SJSA1 (cell line): ENCODE measurements at places on chromosomes 2 and 18. TPM values are rescaled to one million over a fixed set of nuclear protein-coding genes. Genes with fewer than 3 reads are reported as not detected.

Gene BCL2
- 4.2 and 7.8 TPM in 2 replicates for total RNA-seq

Gene IKZF2
- total RNA-seq: 2.1 and 6.5 TPM in 2 replicates

Gene GATA6
- total RNA-seq: 3.5 and 8.8 TPM in 2 replicates

Gene RAB6C
- not detected in 2 replicates for total RNA-seq

Gene TUBA3E
- total RNA-seq: not detected in 2 replicates

Gene MC4R
- total RNA-seq: not detected in 2 replicates

GRCh38 chr18:9561759-9562158, 52.6 kb downstream of the PPP4R1 start:
- no peaks in the 10 kb centered on the region for H3K4me1 ChIP-seq
- no peak for DNase-seq
- peaks cover 87% of the 10 kb centered on the region for H3K36me3 ChIP-seq
- no peak overlapping the region for H3K4me3 ChIP-seq
- H3K27ac ChIP-seq: no peak overlapping the region

GRCh38 chr18:68604256-68604655, 110.7 kb downstream of the TMX3 start:
- DNase-seq: no peak
- no peak overlapping the region for H3K4me3 ChIP-seq
- H3K27me3 ChIP-seq: no peaks in the 10 kb centered on the region
- H3K36me3 ChIP-seq: no peaks in the 10 kb centered on the region
- H3K4me1 ChIP-seq: no peaks in the 10 kb centered on the region
- H3K27ac ChIP-seq: no peak overlapping the region

GRCh38 chr2:215920244-215921100, 92.9 kb downstream of the MREG start:
- H3K4me3 ChIP-seq: no peak overlapping the region

DNA sequence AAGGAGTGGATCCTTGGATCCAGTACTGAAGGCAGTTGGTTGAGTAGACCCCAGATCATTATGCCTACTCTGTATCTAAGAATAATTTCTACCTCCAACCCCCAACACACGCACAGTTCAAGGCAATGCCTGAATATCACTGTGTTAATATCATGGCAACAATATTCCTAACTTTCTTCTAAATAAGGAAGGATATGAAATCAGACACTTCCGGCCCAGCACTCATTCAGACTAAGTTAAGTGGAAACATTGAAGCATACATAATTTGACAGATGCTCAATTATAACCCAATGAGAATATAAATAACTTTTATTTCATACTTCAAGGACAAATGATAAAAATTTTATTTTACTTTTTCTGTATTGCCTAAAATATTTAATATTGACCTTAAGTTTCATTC, 153.6 kb upstream of the COL3A1 start:
- H3K36me3 ChIP-seq: no peaks in the 10 kb centered on the region
- no peaks in the 10 kb centered on the region for H3K27me3 ChIP-seq
- H3K27ac ChIP-seq: no peak overlapping the region
- H3K4me3 ChIP-seq: no peak overlapping the region
- no peak for DNase-seq

DNA sequence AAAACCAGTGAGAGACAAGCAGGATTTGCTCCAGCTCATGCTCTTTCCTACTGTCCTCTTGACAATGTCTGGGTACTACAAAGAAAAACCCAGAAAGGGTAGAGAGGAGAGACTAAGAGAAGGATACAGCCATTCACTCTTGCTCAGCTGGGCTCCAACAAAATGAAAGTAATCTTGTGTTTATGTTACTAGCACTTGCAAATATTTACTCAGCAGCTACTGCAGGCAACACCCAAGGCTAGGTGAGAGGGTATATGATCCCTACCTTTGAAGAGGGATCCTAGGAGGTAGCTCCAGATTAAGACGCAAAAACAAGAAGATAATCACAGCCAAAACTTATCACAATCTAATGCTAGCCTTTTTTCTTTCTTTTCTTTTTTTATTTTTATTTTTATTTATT, 329.6 kb upstream of the ACVR2A start:
- DNase-seq: no peak
- H3K4me1 ChIP-seq: no peaks in the 10 kb centered on the region
- H3K4me3 ChIP-seq: no peak overlapping the region
- H3K27ac ChIP-seq: no peak overlapping the region
- H3K27me3 ChIP-seq: no peaks in the 10 kb centered on the region
- no peaks in the 10 kb centered on the region for H3K36me3 ChIP-seq

GRCh38 chr18:66013969-66014368, 263.2 kb downstream of the CDH7 start:
- no peaks in the 10 kb centered on the region for H3K36me3 ChIP-seq
- no peak for DNase-seq
- no peak overlapping the region for H3K4me3 ChIP-seq
- no peaks in the 10 kb centered on the region for H3K27me3 ChIP-seq
- no peaks in the 10 kb centered on the region for H3K4me1 ChIP-seq
- no peak overlapping the region for H3K27ac ChIP-seq

DNA sequence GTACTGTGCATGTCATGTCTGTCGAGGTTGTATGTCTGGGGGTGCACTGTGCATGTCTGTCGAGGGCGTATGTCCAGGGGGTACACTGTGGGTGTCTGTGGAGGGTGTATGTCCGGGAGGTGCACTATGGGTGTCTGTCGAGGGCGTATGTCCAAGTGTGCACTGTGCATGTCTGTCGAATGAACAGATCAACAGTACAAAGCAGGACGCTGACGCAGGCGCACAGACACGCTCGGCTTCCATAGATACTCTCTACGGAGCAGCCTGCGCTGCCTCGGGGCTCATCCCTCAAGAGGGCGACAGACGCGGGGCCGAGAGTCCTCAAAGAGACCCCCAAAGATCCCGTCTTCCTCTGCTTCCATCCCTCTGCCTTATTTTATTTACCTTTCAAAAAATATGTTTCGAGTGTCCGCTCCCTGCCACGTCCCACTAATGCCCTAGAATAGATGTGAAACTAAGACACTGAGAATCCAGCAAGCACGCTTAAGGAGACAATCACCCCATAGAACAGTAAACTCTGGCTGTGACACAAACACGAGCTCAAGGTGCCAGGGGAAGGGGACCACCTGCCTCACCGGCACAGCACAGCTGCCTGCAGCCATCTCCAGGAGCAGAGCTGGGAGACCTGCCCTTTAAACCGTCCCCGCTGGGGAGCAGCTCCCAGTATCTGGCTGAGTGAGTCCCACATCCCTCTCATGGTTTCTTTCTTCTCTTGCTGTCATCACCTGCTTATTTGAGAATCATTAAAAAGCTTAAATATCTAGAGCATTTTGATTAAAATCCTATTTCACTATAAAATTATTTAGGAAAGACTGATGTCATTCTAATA, 250.5 kb upstream of the MYT1L start:
- no peak overlapping the region for H3K4me3 ChIP-seq
- no peaks in the 10 kb centered on the region for H3K36me3 ChIP-seq
- no peaks in the 10 kb centered on the region for H3K27me3 ChIP-seq
- no peak overlapping the region for H3K27ac ChIP-seq
- DNase-seq: no peak
- H3K4me1 ChIP-seq: no peaks in the 10 kb centered on the region

DNA sequence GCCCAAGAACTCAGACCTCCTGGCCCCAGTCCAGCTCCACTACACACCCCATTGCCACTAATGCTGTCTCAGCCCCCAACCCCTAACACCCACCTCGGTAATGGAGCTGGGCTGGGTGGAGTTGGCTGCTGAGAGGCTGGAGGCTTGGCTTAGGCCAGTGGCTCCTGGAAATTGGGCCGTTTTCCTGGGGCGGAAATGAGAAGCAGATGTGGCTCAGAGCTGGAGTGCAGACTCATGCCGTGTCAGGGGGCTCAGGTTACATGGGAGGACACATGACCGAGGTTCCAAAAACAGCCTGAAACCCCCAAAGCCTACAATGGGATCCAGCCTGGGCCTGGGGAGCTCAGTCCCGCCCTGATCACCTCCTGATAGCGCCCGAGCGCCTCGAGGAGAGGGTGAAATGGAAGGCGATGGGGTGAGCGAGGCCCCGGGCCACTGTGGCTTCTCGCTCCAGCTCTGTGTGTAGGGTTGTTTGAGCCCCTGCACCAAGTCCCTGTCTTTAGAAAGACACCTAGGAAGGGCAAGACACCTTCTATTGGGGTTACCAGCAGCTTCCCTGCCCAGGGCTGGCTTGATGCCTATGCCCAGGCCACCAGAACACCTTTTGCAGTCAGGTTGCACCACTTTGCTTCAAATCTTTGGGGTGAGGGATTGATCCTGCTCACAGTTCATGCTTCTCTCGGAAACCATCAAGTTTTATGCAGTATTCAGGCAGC, 175.7 kb upstream of the HAAO start:
- H3K27me3 ChIP-seq: no peaks in the 10 kb centered on the region
- H3K4me3 ChIP-seq: no peak overlapping the region
- H3K27ac ChIP-seq: peak overlapping the region; percentile 27; the same call in 1 of the 2 replicates

- H3K4me1 ChIP-seq: peaks cover 4% of the 10 kb centered on the region; the same call in 1 of the 2 replicates
- no peak for DNase-seq
- no peak overlapping the region for H3K4me3 ChIP-seq
- no peaks in the 10 kb centered on the region for H3K36me3 ChIP-seq
Observed at GRCh38 chr2:120490091-120490798, 144.3 kb downstream of the INHBB start.

- no peak overlapping the region for H3K4me3 ChIP-seq
- no peaks in the 10 kb centered on the region for H3K4me1 ChIP-seq
- no peaks in the 10 kb centered on the region for H3K27me3 ChIP-seq
- peaks cover 55% of the 10 kb centered on the region for H3K36me3 ChIP-seq
Observed at GRCh38 chr2:135132314-135132713, 80.2 kb downstream of the RAB3GAP1 start.

GRCh38 chr2:233756429-233757081, 3.5 kb upstream of the UGT1A1 start:
- H3K27ac ChIP-seq: no peak overlapping the region
- H3K27me3 ChIP-seq: no peaks in the 10 kb centered on the region

DNA sequence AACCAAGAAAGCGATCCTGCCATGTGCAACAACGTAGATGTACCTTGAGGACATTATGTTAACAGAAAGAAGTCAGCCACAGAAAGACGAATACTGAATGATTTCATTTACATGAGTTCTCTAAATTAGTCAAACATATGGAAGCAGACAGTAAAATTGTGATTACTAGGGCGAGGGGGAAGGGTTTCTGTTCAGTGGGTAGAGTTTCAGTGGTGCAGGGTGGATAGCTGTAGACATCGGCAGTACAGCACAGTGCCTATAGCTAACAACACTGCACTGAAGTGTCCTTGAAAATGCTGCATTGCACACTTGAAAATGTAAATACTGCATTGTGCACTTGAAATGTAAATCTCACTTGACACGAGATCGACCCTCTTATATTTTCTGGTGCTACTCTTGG, 275.3 kb downstream of the GALR1 start:
- H3K27me3 ChIP-seq: peaks cover 4% of the 10 kb centered on the region; the same call in 1 of the 2 replicates
- H3K4me1 ChIP-seq: no peaks in the 10 kb centered on the region
- H3K36me3 ChIP-seq: no peaks in the 10 kb centered on the region
- no peak overlapping the region for H3K27ac ChIP-seq
